ENCODE measurements at places on chromosomes 6 and 20.

DNA sequence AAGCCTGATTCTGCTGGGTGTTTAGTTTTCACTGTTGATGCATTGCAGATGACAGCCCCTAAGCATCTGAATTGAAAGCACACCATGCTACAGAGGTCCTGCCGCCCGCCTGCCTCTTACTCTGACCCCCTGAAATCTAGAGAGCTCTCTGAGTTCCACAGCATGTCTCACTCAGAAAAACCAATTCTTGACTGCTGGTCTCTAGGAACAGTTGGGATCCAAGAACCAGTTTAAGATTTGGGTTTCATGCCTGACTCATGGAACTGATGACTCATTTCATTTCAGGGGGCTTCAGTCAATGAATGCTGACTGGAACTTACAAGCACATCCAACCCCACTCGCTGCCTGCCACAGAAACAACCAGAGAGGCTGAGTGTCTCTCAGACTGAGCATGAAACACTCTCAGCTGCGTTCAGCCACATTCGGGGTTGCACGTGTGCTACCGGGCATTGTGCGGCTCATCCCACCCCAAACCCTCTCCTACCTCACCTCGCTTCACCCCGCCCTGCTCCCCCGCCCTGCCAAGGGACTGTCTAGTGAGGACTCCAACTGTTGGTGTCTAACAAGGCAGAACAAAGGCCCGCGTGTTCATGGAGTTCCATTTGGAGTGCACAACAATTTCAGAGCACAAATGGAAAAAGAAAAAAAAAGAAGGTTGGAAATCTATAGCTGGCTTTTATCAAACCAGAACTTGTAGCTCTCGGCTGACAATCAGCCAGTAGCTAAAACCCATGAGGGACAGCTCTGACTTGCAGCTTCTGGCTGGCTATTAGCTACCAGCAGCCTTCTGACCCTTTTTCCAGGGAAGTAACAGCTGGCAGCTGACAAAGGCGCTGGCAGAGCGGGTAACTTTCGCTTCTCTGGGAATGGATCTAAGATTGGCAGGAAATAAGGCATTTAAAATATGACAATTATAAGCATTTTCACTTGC is 20.0 kb upstream of the TRAF3IP2 start:
- peak; percentile 57 for DNase-seq

- DNase-seq = no peak
These were observed 499.0 kb upstream of the MARCKS start for GRCh38 chr6:113358063-113358583.

DNA sequence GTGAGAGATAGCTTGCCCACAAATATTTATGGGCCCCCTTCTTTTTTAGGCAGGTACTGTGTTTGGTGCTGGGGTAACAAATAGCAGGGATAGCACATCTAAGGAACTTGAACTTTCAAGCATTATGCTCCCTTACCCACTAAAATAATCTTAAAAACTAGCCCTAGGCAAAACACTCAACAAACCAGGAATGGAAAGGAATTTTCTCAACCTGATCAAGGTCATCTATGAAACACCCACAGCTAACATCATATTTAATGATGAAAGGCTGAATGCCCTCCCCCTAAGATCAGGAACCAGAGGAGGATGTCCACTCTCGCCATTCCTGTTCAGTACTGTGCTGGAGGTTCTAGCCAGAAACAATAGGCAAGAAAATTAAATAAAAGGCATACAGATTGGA is 8.7 kb upstream of the SRPK1 start:
- DNase-seq = no peak

GRCh38 chr6:167330750-167331149 is 5.9 kb downstream of the TTLL2 start:
- DNase-seq = no peak

GRCh38 chr6:57434944-57435343 is 117.5 kb downstream of the PRIM2 start:
- DNase-seq = no peak

- DNase-seq = no peak
These were observed 18.7 kb upstream of the TBC1D32 start for GRCh38 chr6:121352941-121353340.

DNA sequence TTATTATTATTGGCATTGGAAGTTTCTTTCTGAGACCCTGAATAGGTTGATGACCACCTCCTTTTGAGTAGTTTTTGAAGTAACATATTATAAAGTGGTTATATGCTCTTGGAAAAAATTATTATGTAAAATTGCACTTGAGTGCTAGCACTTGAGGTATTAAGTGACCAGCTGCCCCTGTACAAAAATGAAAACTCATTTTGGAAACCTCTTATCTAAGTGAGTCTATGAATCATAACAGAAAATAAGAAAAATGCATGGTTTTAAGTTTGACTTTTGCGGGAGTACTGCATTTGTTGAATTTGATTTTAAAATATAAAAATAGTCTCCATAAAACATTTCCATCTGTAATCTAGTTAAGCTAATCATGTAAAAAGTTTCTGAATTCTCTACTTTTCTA is 248.3 kb downstream of the TMEM242 start:
- no peak for DNase-seq

- DNase-seq = no peak
These were observed 314.0 kb downstream of the BMP7 start for GRCh38 chr20:56952258-56953047.

DNA sequence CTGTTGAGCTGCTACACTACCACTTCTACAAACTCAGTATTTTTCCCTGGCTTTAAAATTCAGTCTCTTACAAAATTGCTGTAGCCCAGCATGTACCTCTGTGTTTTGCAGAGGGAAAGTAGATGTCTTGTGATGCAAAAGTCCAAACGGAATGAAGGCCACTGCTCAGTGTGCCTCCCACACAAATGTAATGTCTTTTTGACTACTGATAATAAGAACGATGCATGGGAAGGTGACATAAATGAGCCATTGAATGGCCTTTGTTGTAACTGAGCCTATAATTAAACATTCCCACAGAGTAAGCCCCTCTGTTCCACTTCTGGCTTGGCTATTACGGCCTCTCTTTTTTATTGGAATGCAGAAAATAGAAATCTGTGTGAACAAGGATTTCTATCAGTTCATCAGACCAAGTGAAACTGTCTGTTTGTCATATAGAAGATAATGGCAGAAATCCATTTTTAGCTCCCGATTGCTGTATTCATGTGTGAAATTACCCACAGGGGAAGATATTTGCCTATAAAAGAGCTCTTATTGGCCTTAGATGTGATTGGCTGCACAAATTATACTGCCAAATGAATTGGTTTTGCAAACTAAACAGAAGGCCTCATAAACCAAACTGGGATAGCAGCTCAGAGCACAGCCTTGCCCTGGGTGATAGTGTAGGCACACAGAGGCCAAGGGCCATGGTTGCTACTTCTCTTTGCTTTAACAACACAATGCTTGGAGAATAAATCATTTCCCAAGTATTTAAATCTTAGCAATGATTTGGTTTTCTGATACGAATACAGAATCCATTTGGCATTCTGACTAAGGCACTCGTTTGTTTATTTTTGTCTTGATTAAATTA is 241.5 kb upstream of the PLN start:
- DNase-seq = no peak

- DNase-seq = no peak
These were observed 1.2 kb upstream of the MYCT1 start for GRCh38 chr6:152696522-152696921.

DNA sequence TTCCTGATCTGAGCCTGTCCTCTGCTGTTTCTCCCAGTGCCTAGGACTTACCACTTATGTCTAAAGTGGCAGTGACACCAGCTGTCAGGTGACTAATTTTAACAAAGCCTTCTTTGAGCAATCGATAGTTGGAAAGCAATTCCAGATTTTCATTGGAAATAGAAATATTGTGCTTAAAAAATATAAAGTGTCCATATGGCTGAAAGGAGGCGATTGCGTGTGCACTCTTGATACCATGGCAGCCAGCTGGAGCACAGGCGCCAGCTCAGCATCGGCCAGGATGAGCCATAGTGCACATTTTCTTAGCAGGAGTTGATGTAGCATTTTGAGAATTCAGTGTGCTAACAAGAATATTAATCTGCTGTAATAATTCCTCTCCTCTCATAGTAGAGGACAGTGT is 70.0 kb downstream of the LRRC1 start:
- DNase-seq = no peak

GRCh38 chr20:20603339-20603990 is 109.0 kb downstream of the RALGAPA2 start:
- DNase-seq = no peak

- DNase-seq = no peak
These were observed 23.0 kb downstream of the CEBPB start for GRCh38 chr20:50213531-50214106.

DNA sequence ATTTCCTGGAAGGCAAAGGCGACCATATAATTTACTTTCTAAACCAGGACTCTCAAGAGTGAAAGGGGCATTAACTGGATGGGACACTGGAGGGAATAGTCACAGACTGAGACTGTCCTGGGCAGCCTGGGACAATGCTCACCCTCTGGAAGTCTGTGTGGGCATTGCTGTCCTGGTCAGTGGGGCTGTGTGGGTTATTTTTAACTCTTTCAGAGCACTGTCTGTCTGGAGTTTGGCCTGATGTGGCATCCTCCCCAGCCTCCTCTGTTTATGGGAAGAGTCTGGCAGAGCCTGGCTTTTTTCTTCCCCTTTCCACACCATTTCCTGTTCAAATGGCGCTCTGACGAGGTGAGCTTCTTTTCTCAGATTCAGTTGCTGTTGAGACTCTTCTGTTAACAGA is 11.7 kb downstream of the DAAM2 start:
- no peak for DNase-seq

DNA sequence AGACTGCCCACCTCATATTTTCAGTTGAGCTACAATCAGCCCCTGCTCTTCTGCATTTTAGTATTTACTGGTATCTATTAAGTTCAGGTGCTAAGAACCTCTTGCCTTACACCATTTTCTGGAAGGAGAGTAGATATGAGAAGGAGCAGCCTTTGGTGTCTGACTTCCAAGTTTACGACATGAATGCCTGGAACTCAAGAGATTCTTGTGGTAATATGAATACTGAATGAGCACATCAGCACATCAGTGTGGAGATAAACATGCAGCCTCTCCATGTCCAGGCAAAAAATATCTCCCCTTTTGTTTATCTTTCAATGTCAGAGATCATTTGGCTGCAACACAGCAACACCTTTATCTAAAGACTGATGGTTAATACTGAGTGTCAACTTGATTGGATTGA is 65.8 kb upstream of the THEMIS start:
- no peak for DNase-seq

- no peak for DNase-seq
These were observed 4.1 kb upstream of the MOXD1 start for GRCh38 chr6:132405143-132405915.

Data from activated CD8-positive, alpha-beta memory T cell treated with anti-CD3 and anti-CD28 coated beads, Interleukin-2, amount 50 U/mL, for 48 hours (primary cell).